Stimulated activated CD8-positive, alpha-beta memory T cell treated with anti-CD3 and anti-CD28 coated beads, Interleukin-7, amount 100 ng/mL, for 1 hour (primary cell): ENCODE measurements at places on chromosomes 1 and 21.

DNA sequence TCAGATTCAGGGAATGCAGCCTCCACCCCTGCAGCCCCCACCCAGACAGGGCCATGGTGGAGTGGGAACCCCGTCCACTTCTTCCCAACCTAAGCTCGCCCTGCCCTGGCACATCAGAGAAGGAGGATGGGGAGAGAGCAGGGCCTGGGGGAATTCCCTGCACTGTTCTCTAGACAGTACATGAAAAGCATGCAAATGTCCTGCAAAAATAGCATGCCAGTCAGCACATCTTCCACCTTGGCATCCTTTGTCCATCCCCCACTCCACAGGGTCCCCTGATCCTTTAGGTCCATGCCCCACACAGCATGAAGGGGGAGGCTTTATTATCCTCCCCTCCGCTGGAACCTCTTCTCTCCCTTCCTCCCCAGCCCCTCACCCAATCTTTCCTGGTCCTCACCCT lies 35.0 kb upstream of the RD3 start:
- no peak for DNase-seq

GRCh38 chr21:36109868-36110267 lies 25.0 kb upstream of the CBR3 start:
- DNase-seq, result no peak

DNA sequence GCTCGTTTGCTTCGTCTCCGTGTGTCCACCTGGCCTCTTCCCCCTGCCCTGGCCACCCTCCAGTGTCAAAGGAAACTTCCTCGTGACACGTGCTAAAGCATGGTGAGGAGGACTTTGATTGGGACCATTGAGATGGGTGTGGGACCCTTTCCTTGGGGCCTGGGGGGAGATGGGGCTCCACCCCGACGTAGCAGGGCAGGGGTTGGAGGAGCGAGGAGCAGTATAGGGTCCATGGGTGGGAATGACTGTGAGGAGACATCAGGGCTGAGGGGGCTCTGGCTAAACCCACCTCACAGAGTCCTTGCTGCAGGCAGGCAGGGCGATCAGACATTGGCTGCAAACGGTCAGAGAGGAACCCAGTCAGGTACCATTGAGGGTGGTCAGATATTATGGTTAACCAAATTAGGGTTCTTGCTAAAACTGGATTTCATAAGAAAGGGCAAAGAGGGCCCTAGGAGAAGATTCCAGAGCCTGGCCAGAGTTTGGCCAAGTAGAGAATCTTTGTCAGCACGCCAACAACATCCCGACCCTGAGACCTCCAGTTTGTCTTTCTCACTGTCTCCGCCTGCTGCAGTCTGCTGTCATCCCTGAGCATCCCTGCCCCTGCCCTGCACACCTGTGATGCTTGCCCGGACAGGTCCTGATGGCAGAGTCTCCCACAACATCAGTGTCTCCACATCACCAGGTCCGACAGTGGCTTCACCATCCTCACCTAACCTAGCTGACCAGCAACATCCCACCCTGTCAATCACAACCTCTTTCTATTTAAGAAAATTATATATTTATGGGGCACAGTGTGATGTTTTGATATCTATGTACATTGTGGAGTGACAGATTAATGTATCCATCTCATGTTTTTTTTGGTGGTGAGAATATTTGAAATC lies 8.0 kb downstream of the RNF187 start:
- no peak for DNase-seq

DNA sequence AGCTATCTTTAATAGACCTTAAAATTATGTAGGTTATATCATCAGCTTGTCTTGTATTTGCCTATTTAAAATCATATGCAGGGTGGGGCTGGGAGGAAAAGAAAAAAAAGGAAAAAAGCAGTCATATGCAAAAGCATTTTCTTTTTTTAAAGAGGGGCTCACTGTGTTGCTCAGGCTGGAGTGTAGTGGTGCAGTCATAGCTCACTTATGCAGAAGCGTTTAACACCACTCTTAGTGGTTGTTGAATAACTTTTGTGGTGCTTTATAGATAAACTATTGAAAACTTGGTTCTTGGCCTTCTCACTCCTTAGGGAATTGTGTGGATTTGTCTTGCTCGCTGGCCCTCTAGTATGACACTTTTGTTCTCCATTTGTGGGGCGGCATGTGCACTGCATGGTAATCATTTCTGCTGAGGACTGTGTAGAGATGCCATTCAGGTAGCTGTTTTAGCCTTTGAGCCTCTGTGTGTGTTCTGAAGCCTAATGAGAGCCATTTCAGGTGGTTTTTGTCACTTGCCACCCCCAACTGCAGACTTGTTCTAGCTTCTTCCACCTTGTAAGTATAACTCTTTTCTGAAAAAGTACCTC lies 77.8 kb downstream of the KIF1B start:
- no peak for DNase-seq

DNA sequence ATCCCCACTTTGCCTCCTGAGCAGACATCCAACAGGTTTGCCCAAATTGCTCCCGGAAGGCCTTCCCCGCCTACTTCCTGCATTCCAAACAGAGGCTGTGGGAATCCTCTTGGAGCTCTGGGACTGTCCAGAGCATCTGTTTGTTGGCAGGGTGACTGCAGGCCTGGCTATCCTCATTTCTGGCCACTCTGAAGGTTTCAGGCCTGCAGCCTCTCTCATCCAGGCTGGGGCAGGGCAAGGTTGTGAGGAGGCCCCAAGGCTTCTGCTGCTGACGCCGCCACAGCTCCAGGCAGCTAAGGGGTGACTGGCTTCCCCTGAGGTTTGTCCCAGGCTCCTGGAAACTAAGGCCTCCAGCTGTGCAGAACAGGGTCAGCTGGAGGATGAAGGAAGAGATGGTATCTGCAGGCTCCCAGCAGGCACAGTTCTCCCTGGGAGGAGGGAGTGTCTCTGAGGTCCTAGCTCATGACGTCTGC lies 11.3 kb downstream of the CDK18 start:
- no peak for DNase-seq

DNA sequence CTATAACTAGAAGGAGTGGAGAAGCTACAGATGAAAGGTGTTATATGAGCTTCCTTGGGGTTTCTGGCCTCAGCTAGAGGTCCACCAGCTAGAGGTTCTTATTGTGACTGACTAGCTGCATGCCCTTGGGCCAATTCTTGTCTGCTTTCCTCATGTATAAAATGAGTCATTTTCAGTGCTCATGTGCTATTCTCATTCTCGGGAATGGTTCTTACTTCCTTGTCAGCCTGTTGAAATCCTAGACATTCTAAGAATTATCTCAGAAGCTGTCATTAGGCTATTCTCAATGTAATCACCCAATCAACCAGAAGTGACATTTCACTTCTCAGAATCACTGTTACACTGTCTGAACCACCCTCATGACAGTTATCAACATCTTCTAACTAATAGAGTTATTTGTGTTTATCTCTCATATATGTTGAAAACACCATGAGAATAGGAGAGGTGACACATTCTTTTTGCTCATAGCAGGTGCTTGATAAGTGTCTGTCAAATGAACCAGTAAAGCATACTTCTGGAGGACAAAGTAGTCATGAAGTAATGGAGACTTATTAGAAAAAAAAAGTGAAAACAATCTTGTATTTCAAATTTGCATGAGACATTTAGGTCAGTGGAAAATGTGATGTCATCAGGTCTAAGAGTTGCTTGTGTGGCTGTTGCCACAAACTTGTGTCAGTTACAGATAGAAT lies 122.8 kb upstream of the IVNS1ABP start:
- DNase-seq, result no peak

- DNase-seq, result no peak
Measured at GRCh38 chr1:5475572-5475971, 516.7 kb downstream of the NPHP4 start.

- no peak for DNase-seq
Measured at GRCh38 chr1:53408013-53408754, 51.0 kb upstream of the DMRTB1 start.

GRCh38 chr1:31483012-31483946 lies 70.3 kb downstream of the SERINC2 start:
- no peak for DNase-seq

GRCh38 chr1:177355575-177355974 lies 184.8 kb downstream of the BRINP2 start:
- DNase-seq, result no peak

- DNase-seq, result no peak
Measured at GRCh38 chr1:207831517-207832327, 79.2 kb downstream of the CD34 start.

DNA sequence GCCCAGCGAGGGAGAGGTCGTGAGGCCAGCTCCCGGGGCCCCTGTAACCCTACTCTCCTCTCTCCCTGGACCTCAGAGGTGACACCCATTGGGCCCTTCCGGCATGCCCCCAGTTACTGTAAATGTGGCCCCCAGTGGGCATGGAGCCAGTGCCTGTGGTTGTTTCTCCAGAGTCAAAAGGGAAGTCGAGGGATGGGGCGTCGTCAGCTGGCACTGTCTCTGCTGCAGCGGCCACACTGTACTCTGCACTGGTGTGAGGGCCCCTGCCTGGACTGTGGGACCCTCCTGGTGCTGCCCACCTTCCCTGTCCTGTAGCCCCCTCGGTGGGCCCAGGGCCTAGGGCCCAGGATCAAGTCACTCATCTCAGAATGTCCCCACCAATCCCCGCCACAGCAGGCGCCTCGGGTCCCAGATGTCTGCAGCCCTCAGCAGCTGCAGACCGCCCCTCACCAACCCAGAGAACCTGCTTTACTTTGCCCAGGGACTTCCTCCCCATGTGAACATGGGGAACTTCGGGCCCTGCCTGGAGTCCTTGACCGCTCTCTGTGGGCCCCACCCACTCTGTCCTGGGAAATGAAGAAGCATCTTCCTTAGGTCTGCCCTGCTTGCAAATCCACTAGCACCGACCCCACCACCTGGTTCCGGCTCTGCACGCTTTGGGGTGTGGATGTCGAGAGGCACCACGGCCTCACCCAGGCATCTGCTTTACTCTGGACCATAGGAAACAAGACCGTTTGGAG lies 23.7 kb upstream of the TNFRSF1B start:
- DNase-seq, result no peak

- no peak for DNase-seq
Measured at GRCh38 chr1:51304360-51304759, 26.0 kb downstream of the TTC39A start.

GRCh38 chr1:183023601-183024316 lies 539 bp downstream of the LAMC1 start:
- no peak for DNase-seq

GRCh38 chr21:15004721-15005370 lies 60.0 kb downstream of the NRIP1 start:
- no peak for DNase-seq

- DNase-seq, result no peak
Measured at GRCh38 chr1:92446546-92446945, 40.2 kb downstream of the GFI1 start.

DNA sequence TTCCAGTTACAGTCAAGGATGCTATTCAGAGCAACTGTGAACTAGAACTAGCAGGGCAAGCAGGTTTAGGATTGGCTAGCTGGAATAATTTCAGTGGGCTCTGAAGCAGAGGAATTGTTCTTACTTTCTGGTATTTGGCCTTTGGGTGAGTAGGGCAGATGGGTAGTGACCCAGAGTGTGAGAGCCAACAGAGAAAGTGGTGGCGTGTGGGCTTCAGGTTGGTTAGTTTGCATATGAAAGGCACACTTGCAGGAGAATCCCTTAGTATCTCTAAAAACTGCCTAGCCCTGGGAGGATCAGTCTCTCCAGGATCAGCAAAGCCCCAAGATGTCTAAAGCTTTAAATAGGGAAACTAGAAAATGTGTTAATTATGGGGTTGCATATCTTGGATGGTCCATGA lies 67.6 kb upstream of the LRRC8B start:
- DNase-seq, result no peak

DNA sequence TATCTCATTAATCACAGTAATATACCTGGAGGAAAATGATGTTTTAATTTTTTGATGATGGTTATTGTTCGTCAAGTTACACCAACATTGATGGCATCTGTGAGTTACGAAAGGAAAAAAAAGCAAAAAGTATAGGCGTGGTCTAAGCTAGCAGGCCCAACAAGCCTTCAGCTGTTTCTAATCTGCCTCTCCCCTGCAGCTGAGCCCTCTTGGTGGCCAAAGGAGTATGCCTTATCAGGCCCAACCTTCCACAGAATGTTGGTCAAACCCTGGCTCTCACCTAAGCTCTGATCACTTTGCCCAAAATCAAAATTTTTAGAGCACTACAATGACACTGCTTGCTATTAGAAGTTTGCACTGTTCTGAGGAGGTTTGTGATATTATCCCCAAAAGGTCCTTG lies 4.9 kb downstream of the C1orf105 start:
- DNase-seq, result no peak

DNA sequence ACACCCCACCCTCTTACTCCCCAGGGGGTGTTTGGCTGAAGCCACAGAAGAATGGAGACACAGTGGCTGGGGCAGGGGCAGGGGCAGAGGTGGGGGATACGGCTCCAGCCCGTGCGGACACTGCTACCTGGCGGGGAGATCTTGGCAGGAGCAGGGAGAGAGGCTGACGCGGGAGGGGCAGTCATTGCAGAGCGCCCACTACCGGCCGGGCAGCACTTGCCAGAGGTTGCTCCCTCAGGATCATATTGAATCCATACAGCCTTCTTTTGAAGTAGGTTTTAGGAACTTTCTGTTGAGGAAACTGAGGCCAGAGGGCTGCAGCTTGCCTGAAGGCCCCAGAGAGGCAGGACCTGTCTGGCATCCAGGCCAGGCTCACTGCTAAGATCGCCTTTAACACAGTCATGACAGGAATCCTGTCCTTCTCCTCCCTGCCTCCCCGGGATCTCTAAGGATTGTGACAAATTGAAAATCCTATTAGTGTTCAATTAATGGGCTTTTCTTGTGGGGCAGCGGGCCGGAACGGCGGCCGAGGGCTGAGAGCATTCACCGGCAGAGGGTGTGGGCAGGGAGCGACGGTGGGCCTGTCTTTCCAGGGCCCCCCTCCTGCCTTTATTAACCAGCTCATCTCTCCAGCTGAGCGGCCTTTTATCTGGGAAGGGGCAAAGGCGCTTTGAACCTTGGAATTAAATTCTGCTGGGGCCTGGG lies 65.5 kb upstream of the WNT4 start:
- DNase-seq, result no peak

GRCh38 chr1:117147341-117147831 lies 25.8 kb upstream of the TRIM45 start:
- no peak for DNase-seq

GRCh38 chr1:110515041-110515440 lies 3.9 kb downstream of the KCNA10 start:
- DNase-seq, result no peak

DNA sequence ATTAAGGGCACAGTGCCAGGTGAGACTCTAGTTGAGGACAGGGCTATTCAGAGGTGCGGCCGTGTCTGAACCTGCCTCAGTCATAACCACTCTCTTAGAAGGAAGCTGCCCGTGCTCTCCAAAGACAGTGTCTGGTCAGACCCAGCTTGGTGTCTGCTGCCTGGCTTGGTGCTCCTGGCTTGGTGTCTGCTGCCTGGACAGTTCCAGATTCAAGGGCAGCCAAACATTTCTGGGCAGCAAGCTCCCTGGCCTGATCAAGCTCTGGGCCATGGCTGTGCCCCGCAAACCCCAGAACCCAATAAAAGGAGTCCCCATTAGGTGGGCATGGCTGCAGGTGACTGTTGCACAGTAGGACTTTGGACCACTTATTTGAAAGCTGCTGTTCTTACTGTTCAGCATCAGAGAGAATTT lies 27.7 kb downstream of the NEK2 start:
- DNase-seq, result no peak
